ENCODE measurements at places on chromosomes 13 and 19. TPM values are rescaled to one million over a fixed set of nuclear protein-coding genes. Genes with fewer than 3 reads are reported as not detected.
A peak's percentile ranks its signal among the peaks of the same experiment; 100 is the strongest.

Gene FUT1
- 20.3 TPM for total RNA-seq

GRCh38 chr19:56930647-56931535 lies 90.4 kb upstream of the PEG3 start:
- DNase-seq: no peak
- H3K27ac ChIP-seq: no peak overlapping the region
- H3K36me3 ChIP-seq: no peaks in the 10 kb centered on the region

DNA sequence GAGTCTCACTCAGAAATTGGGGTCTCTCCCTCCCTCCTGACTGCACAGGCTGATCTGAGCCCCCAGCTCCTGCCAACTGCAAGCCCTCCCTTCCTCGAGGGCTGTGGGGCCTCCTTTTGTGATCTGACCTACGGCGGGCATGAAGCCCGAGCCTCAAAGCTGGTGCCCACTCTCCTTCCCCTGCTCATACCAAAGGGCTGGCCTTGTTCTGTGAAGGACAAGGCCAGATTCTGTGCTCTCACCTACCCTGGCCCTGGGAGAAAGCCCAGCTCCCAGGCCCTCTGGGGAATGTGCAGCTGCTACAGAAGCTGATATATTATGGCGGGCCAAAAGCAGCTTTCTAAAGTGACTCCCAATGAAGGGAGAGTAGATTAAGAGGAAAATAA lies 9.0 kb upstream of the ECH1 start:
- peaks cover 89% of the 10 kb centered on the region for H3K36me3 ChIP-seq
- peak overlapping the region; percentile 69 for H3K27ac ChIP-seq
- DNase-seq: no peak

- H3K27me3 ChIP-seq: no peaks in the 10 kb centered on the region
- H3K4me3 ChIP-seq: peak overlapping the region; percentile 14
- no peaks in the 10 kb centered on the region for H3K36me3 ChIP-seq
- H3K4me1 ChIP-seq: peaks cover 77% of the 10 kb centered on the region
- peak overlapping the region; percentile 93 for H3K27ac ChIP-seq
Measured at GRCh38 chr13:40651866-40652587, 14.4 kb downstream of the FOXO1 start.

Gene SULT2B1
- total RNA-seq: 1.3 TPM

Gene TEX101
- total RNA-seq: not detected

GRCh38 chr19:33290082-33290815 lies 12.1 kb downstream of the CEBPA start:
- H3K36me3 ChIP-seq: no peaks in the 10 kb centered on the region
- H3K4me1 ChIP-seq: peaks cover 9% of the 10 kb centered on the region
- DNase-seq: no peak
- no peak overlapping the region for H3K4me3 ChIP-seq

Gene OLFM2
- 117 TPM for total RNA-seq

GRCh38 chr13:98390086-98390715 lies 186.7 kb downstream of the STK24 start:
- H3K36me3 ChIP-seq: no peaks in the 10 kb centered on the region
- no peaks in the 10 kb centered on the region for H3K27me3 ChIP-seq
- H3K4me3 ChIP-seq: no peak overlapping the region

Gene GIPR
- 0.19 TPM for total RNA-seq

Gene LYPD5
- total RNA-seq: 1.1 TPM

DNA sequence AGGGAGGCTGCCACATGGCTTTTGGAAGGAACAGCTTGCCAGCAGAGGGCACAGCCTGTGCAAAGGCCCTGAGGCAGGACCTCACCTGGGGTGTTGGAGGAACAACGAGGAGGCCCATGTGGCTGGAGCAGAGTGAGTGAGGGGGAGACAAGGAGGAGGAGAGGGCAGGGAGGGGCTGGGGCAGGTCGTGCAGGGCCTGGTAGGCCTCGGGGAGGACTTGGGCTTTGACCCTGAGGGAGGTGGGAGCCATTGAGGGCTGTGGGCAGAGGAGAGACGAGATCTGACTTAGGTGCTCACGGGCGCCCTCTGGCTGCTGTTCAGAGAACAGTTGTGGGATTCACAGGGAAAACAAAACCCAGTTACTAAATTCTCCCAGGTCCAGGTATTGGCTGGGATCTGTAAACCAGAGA lies 25.2 kb downstream of the ZNRF4 start:
- no peak overlapping the region for H3K4me3 ChIP-seq
- no peaks in the 10 kb centered on the region for H3K36me3 ChIP-seq
- peak; percentile 82 for DNase-seq
- H3K27me3 ChIP-seq: no peaks in the 10 kb centered on the region
- H3K4me1 ChIP-seq: no peaks in the 10 kb centered on the region

Gene CGB5
- total RNA-seq: not detected

DNA sequence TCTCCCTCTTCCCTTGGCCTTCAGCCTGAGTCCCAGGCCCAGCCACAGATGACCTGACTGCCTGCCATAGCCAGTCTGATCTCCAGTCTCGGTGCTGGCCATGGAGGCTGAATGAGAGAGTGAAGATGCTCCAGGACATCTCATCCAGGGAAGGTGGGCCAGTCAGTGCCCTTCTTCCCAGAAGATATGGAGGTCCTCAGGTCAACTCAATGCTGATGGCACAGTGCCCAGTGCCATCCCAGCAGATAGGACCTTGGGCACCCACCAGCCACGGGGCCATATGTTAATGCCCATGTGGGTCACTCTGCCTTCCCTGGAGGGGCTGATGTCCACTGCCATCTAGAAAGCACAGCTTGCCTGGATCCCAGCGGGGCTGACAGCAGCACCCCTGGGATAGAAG lies 7.2 kb downstream of the VSTM2B start:
- no peaks in the 10 kb centered on the region for H3K36me3 ChIP-seq
- H3K4me1 ChIP-seq: peaks cover 12% of the 10 kb centered on the region
- peaks cover 41% of the 10 kb centered on the region for H3K27me3 ChIP-seq
- H3K4me3 ChIP-seq: no peak overlapping the region

Gene SIGLEC11
- total RNA-seq: not detected

- DNase-seq: no peak
- no peaks in the 10 kb centered on the region for H3K27me3 ChIP-seq
- no peak overlapping the region for H3K4me3 ChIP-seq
- no peaks in the 10 kb centered on the region for H3K36me3 ChIP-seq
- no peaks in the 10 kb centered on the region for H3K4me1 ChIP-seq
Measured at GRCh38 chr19:51664997-51665396, 18.4 kb upstream of the SIGLEC14 start.

DNA sequence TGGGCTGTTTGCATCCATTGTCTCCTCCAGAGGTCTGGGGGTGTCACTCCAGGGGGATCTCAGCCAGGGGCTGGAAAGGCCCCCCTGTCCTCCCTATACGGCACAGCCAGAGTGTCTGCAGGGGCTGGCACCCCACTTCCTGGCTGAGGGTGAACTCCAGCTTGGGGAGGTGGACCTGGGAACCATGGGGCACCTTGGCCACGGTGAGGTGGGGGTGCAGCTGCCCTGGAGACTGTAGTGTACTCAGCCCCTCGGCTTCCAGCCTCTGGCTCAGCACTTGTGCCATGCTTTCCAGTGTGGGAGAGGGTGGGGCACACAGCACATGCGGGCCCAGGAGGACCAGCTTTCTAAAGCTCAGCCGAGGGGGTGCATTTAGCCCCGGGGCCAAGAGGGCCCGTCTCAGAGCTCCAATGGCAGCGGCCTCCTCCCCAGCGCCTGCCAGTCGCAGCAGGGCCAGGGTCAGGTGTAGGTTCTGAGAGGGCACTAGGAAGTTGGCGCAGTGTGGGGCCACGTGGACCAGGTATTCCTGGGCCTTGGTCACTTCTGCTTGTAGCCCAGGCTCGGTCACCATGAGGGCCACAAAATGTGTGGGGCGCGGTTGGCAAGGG lies 1.4 kb downstream of the LENG9 start:
- peaks cover 9% of the 10 kb centered on the region for H3K36me3 ChIP-seq
- H3K4me3 ChIP-seq: peak overlapping the region; percentile 82
- no peak for DNase-seq

Gene CEACAM4
- total RNA-seq: not detected

GRCh38 chr19:33510462-33511194 lies 11.0 kb downstream of the PEPD start:
- H3K27ac ChIP-seq: no peak overlapping the region
- H3K4me3 ChIP-seq: no peak overlapping the region
- no peaks in the 10 kb centered on the region for H3K36me3 ChIP-seq
- DNase-seq: peak; percentile 35

- H3K27me3 ChIP-seq: no peaks in the 10 kb centered on the region
- no peak for DNase-seq
- H3K4me3 ChIP-seq: peak overlapping the region; percentile 80
- H3K4me1 ChIP-seq: peaks cover 49% of the 10 kb centered on the region
Measured at GRCh38 chr19:9786819-9787218, 18.3 kb upstream of the ZNF846 start.

DNA sequence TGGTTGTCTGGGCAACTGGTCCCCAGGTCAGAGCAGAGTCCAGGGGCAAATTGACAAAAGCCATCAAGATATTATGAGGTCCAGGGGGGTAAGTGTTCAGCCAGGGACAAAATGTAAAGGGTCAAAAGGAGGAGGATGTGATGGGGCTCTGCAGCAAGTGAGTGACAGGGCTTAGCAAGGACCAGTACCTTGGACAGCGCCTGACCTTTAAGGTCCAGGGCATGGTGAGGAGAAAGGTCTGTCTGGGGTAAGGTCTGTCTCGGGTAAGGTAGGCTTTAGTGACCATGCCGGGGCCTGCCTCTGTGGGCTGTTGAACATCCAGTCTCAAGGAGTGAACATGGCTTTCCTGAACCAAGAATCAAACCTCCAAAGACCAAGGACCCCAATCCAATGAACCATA lies 6.3 kb upstream of the ZNF358 start:
- DNase-seq: peak; percentile 80
- H3K4me3 ChIP-seq: no peak overlapping the region
- peaks cover 15% of the 10 kb centered on the region for H3K4me1 ChIP-seq
- no peak overlapping the region for H3K27ac ChIP-seq
